ENCODE measurements at places on chromosomes 1 and 21.

DNA sequence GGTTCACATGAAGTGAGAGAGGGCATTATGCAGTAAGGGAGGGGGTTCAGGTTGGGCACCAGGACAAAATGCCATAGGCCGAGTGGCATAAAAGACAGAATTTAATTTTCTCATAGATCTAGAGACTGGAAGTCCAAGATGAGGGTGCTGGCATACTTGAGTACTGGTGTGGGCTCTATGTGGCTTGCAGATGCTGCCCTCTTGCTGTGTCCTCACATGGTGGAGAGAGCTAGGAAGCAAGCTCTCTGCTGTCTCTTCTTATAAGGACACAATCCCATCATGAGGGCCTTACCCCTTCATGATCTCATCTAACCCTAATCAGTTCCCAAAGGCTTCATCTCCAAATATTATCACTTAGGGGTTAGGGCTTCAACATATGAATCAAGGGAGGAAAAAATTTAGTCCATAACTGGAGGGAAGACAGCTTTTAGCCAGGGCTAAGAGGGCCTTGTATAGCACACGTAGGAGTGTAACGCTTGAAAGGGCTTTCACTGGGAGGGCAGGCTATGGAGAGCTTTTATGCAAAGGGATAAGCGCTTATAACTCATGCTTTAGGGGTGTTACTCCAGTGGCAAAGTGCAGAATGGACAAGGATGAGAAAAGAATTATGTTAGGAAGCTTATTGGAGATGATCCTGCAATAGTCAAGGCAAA lies 64.5 kb downstream of the PLPPR5 start:
- H3K36me3 ChIP-seq: no peaks in the 10 kb centered on the region
- DNase-seq: no peak
- no peak overlapping the region for H3K27ac ChIP-seq
- no peak overlapping the region for H3K4me3 ChIP-seq
- H3K4me1 ChIP-seq: no peaks in the 10 kb centered on the region

- H3K4me3 ChIP-seq: no peak overlapping the region
- no peaks in the 10 kb centered on the region for H3K27me3 ChIP-seq
- DNase-seq: no peak
- no peaks in the 10 kb centered on the region for H3K4me1 ChIP-seq
- no peaks in the 10 kb centered on the region for H3K36me3 ChIP-seq
- H3K27ac ChIP-seq: no peak overlapping the region
Measured at GRCh38 chr1:235673981-235674380, 24.4 kb upstream of the GNG4 start.

DNA sequence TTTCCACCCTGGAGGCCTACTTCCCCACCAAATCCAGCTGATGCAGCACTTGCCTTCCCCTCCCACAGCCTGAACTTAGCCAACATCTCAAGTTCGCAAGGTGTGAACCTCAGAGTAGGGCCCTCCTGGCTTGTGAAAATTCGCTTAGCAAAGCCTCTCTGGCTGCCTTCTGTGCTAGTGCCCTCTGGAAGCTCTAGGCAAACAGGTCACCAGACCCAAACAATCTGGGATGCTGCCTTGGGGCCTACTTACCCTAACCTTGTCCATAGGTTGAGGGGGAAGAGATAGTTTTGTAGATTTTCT lies 30.3 kb upstream of the TRABD2B start:
- peaks cover 9% of the 10 kb centered on the region for H3K4me1 ChIP-seq
- H3K36me3 ChIP-seq: no peaks in the 10 kb centered on the region
- H3K27ac ChIP-seq: no peak overlapping the region
- no peaks in the 10 kb centered on the region for H3K27me3 ChIP-seq

DNA sequence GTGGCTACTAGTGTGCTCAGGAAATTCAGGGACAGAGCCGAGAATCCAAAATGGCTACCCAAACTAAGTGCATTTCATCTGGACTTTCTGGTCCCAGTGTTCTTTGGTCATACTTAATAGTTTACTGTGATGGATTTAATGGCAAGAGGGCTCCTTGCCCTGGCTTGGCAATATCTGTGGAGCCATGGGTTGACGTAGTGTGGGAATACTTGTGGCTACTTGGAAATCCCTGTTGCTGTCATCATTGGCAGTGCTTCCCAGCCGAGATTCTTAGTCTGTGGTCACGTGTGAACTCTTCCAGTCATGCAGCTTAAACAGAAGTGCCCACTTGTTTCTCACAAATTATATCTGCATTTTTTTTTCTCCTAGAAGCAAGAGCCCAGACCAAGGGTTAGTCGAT lies 198.9 kb downstream of the HS2ST1 start:
- no peak overlapping the region for H3K4me3 ChIP-seq
- no peaks in the 10 kb centered on the region for H3K27me3 ChIP-seq
- no peaks in the 10 kb centered on the region for H3K4me1 ChIP-seq
- H3K36me3 ChIP-seq: no peaks in the 10 kb centered on the region

DNA sequence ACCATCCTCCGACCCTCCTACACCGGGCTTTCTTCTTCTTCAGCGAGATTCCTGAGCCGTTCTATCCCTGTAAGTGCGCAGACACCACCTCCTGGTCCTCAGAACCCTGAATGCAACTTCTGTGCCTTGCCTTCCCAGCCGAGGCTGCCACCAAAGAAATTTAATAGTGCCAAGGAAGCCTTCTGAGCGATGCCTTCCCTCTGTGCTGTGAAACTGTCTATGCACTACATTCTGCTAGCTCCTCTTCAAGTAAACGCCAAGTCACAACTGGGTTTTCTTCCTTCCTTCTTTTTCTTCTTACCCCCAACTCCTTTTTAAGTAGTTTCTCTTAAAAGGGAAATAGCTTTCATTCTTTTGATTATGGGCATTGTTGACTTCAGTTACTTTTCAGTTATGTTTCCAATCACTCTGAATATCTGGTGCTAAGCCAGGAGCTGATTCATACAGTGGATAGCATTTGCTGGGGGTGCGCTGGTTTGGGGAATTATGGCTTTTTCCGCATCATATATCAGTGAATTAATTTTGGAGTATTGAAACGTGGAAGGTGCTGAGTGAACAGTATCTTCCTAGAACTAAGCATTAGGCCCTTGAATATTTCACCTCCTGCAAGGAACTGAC lies 38.6 kb upstream of the GPR88 start:
- H3K36me3 ChIP-seq: no peaks in the 10 kb centered on the region
- H3K4me3 ChIP-seq: no peak overlapping the region
- H3K27me3 ChIP-seq: no peaks in the 10 kb centered on the region
- no peaks in the 10 kb centered on the region for H3K4me1 ChIP-seq
- no peak for DNase-seq
- H3K27ac ChIP-seq: no peak overlapping the region

DNA sequence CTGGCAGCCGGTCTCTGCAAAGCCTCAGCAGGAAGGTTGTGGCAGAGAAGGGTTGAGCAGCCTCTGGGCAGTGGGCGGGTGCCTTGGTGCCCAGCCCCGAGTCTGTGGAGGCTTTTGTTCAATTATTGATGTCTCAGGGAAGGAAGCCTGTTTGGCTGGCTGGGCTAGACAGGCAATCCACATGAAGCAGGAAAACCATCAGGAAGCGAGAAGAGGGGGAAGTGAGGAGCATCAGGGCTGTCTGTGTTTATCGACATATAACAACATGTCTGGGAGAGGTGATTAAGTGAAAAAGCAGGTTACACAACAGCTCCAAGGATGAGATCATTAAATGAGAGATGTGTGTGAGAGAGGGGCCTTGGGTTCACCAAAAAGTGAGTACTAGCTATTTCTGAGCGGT lies 105.4 kb downstream of the UBE2U start:
- no peak overlapping the region for H3K4me3 ChIP-seq
- no peak for DNase-seq
- no peaks in the 10 kb centered on the region for H3K4me1 ChIP-seq
- H3K36me3 ChIP-seq: no peaks in the 10 kb centered on the region

GRCh38 chr1:53057127-53057526 lies 4.9 kb upstream of the PODN start:
- DNase-seq: no peak
- no peak overlapping the region for H3K27ac ChIP-seq
- H3K27me3 ChIP-seq: peaks cover 19% of the 10 kb centered on the region
- no peaks in the 10 kb centered on the region for H3K36me3 ChIP-seq

GRCh38 chr1:61724506-61724812 lies 482 bp downstream of the TM2D1 start:
- no peak overlapping the region for H3K27ac ChIP-seq
- 0 out of 2 replicates have a peak, but pooled peaks cover 2% of the 10 kb centered on the region for H3K4me1 ChIP-seq
- H3K4me3 ChIP-seq: peak overlapping the region; percentile 67
- no peak for DNase-seq
- no peaks in the 10 kb centered on the region for H3K36me3 ChIP-seq

- no peak for DNase-seq
- H3K27me3 ChIP-seq: peaks cover 9% of the 10 kb centered on the region
- H3K27ac ChIP-seq: no peak overlapping the region
- no peaks in the 10 kb centered on the region for H3K4me1 ChIP-seq
Measured at GRCh38 chr1:83996191-83996590, 2.7 kb downstream of the TTLL7 start.

DNA sequence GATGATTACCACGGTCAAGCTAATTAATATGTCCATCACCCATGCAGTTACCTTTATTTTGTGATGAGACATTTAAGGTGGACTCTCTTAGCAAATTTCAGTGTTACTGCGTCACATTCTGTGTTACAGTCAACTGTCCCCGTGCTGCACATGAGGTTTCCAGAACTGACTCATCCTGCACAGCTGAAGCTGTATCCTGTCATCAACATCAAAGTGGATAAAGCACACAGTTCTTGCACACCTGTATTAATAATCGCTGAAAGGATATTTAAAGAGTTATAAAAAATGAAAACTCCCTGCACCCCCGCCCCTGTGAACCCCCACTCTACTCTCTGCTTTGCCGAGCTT lies 3.4 kb upstream of the KRTAP10-5 start:
- no peak overlapping the region for H3K4me3 ChIP-seq
- no peaks in the 10 kb centered on the region for H3K4me1 ChIP-seq
- H3K27ac ChIP-seq: no peak overlapping the region
- no peaks in the 10 kb centered on the region for H3K27me3 ChIP-seq

DNA sequence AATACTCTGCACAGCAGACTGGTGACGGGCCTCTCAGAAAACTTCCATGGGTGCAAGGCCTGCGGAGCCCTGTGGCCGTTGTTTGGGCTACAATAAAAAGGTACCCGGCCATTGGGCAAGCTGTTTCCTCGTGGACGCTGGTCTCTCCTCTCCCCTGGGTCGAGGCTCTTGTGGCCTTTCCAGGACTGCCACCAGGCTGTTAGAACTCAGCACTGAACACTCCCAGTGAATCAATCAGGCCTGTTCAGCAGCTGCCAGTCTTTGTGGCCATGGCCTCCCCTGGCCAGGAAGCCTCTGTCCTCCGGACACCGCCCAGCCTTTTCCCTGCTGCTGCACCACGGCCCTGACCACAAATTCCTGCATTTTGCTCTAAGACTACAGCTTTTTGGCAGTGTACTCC lies 33.0 kb upstream of the ACTRT2 start:
- no peaks in the 10 kb centered on the region for H3K27me3 ChIP-seq
- H3K36me3 ChIP-seq: no peaks in the 10 kb centered on the region
- H3K4me1 ChIP-seq: no peaks in the 10 kb centered on the region
- H3K4me3 ChIP-seq: no peak overlapping the region
- no peak for DNase-seq

GRCh38 chr1:200157715-200158114 lies 130.2 kb downstream of the NR5A2 start:
- no peaks in the 10 kb centered on the region for H3K4me1 ChIP-seq
- DNase-seq: no peak
- no peaks in the 10 kb centered on the region for H3K27me3 ChIP-seq
- no peak overlapping the region for H3K4me3 ChIP-seq
- H3K27ac ChIP-seq: no peak overlapping the region

DNA sequence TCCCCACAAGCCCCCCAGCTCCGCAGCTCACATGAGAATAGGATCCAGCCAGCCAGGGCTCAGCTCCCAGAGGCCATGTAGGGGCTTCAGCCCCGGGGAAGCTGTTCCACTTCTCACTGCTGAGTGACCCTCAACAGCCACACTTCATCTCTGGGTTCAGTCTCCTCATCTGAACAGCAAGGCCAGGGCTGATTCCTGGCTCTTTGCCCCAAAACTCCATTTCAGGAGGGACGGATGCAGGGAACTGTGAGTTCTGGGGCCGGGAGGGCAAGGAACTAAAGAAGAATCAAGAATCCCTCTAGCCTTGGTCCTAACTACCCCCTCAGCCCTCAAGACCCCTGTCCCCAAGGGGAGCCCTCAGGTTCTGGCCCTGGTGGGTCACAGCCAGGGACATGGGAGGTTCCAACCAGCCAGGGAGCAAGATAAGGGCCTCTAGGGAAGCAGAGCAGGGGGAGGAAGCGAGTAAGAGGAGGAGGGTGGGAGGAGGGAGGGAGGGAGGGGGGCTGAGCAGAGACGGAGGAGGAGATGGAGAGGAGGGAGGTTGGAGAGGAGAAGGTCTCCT lies 13.1 kb downstream of the SDC3 start:
- H3K4me1 ChIP-seq: 0 out of 2 replicates have a peak, but pooled peaks cover 2% of the 10 kb centered on the region
- H3K27me3 ChIP-seq: no peaks in the 10 kb centered on the region
- no peak overlapping the region for H3K27ac ChIP-seq
- no peak for DNase-seq
- no peak overlapping the region for H3K4me3 ChIP-seq

DNA sequence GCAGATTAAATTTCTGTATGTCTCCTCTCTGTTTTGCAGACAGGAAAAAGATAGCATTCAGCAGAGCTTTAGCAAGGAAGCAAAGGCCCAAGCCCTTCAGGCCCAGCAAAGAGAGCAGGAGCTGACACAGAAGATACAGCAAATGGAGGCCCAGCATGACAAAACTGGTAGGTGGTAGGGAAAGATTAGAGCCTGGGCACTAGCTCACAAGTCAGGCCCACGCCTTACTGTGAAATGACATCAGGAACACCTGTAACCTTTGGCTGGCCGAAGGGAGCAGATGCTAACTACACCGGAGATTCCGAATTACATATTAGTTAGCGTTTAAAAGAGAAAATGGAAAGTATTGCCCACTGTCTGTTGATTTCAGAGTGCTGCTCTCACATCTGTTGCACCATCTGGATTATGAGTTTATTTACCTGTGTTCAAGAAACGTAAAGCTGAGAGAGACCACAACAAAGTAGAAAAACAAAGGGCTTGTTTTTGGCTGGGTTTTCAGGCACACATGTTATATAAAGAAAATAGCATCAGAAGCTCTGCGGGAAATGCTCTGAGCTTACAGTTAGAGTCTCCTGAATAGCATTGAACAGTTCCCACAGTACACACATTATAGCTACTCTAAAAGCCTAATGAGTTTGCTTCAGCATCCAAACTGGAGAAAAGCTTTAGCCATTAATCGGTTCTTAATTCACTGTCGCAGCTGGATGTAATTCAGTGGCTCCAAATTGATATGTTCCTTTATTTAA lies 160.0 kb downstream of the SDCCAG8 start:
- H3K4me1 ChIP-seq: no peaks in the 10 kb centered on the region
- no peaks in the 10 kb centered on the region for H3K27me3 ChIP-seq
- no peak overlapping the region for H3K27ac ChIP-seq
- no peak for DNase-seq
- H3K36me3 ChIP-seq: no peaks in the 10 kb centered on the region

DNA sequence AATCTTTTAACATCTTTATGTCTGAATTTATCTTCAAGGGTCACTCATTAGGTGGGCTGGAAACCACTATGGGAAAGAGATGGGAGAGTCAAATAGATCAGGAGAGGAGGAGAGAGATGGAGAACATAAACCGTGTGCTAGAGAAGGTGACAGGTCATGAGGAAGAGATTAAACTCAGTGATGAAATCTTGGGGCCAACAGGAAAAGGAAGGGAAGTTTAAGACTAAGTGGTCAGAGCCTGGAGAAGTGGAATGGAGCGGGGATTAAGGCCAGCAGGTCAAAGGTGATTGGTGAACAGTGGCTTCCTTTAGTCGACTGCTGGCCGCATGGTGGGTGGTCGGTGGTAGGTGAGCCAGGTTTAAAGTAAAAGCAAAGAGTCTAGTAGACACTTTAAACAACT lies 169.3 kb upstream of the IVNS1ABP start:
- DNase-seq: no peak
- no peaks in the 10 kb centered on the region for H3K27me3 ChIP-seq
- no peak overlapping the region for H3K4me3 ChIP-seq
- H3K4me1 ChIP-seq: no peaks in the 10 kb centered on the region
- H3K36me3 ChIP-seq: no peaks in the 10 kb centered on the region
